ENCODE measurements at places on chromosomes 2 and 18.

- H3K27me3 ChIP-seq, result no peaks in the 10 kb centered on the region
- H3K4me3 ChIP-seq, result no peak overlapping the region
- peaks cover 62% of the 10 kb centered on the region for H3K36me3 ChIP-seq
- H3K4me1 ChIP-seq, result peaks cover 17% of the 10 kb centered on the region
Measured at GRCh38 chr2:70988151-70988550, 6.5 kb downstream of the TEX261 start.

DNA sequence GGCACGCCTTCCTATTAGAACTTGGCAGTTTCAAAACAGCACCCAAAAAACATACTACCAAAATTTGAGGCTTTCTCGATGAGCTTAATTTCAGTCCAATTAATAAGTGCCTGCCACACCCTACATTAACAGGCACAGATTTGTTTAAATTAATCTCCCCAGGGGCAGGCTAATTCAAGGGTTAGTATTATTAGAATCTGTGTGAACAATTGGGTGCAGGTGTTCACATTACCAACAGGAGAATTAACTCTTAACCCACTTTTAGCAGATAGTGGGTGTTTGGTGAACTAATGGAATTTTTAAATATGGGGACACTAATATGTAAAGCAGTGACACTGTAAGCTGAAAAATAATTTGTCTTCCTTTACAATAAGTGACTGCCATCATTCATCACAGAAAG lies 4.1 kb downstream of the MBD2 start:
- H3K36me3 ChIP-seq, result peaks cover 35% of the 10 kb centered on the region
- H3K4me3 ChIP-seq, result no peak overlapping the region
- H3K27me3 ChIP-seq, result no peaks in the 10 kb centered on the region
- H3K27ac ChIP-seq, result no peak overlapping the region
- no peak for DNase-seq
- peaks cover 58% of the 10 kb centered on the region for H3K4me1 ChIP-seq

DNA sequence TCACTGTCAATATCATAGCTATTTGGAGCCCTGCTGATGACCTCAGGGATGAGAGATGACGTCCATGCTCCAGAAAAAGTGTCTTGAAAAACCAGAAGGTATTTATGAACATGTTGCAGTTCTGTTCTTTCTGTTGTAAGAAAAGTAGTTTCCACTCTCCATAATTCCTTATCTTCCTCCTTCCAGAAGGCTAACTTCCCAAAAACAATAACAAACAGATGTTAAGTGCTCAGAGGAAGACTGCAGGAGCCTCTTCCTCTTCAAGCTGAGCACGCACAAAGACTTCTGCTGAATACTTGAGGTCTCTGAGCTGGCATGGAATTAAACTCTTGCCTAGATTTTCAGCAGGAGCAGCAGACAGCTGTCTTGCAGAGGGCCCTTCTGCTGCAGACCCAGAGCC lies 434.5 kb upstream of the KLHL29 start:
- no peaks in the 10 kb centered on the region for H3K27me3 ChIP-seq
- H3K36me3 ChIP-seq, result no peaks in the 10 kb centered on the region
- no peak overlapping the region for H3K27ac ChIP-seq
- H3K4me3 ChIP-seq, result no peak overlapping the region
- H3K4me1 ChIP-seq, result no peaks in the 10 kb centered on the region

GRCh38 chr18:35458677-35459441 lies 38.9 kb downstream of the INO80C start:
- no peak overlapping the region for H3K27ac ChIP-seq
- no peak for DNase-seq
- H3K36me3 ChIP-seq, result no peaks in the 10 kb centered on the region

GRCh38 chr2:101159526-101159925 lies 8.3 kb upstream of the TBC1D8 start:
- H3K4me1 ChIP-seq, result no peaks in the 10 kb centered on the region
- no peak overlapping the region for H3K27ac ChIP-seq
- no peaks in the 10 kb centered on the region for H3K36me3 ChIP-seq
